ENCODE measurements at places on chromosomes 13 and 19. TPM values are rescaled to one million over a fixed set of nuclear protein-coding genes. Genes with fewer than 3 reads are reported as not detected.

GRCh38 chr13:28128926-28129325, 9.4 kb upstream of the PAN3 start:
- no peaks in the 10 kb centered on the region for H3K27me3 ChIP-seq
- H3K36me3 ChIP-seq = no peaks in the 10 kb centered on the region
- H3K27ac ChIP-seq = no peak overlapping the region
- H3K4me3 ChIP-seq = no peak overlapping the region
- DNase-seq = no peak

The S1PR5 gene
- total RNA-seq = 8.7 TPM

DNA sequence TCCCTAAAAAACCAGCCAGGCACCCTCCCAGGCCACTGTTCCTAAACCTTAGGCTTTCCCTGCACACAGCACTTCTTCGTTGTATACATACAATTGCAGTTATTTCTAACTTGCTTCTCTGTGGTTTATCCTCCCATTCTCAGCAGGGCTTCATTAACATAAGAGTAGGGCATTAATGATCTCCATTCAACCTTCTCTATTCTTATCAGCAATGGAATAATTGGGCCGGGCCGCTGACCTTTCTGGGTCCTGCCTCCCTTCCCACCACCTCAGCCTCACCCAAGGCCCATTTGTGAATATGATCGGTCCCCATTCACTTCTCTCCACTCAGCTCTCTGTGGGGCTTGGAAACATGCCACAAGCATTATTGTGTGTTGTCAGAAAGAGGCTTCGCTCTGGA, 184.2 kb downstream of the SUCLA2 start:
- H3K27me3 ChIP-seq = no peaks in the 10 kb centered on the region
- H3K4me3 ChIP-seq = no peak overlapping the region
- no peaks in the 10 kb centered on the region for H3K36me3 ChIP-seq

GRCh38 chr13:44969551-44970484, 19.5 kb downstream of the NUFIP1 start:
- peaks cover 6% of the 10 kb centered on the region for H3K36me3 ChIP-seq
- H3K4me3 ChIP-seq = no peak overlapping the region
- no peaks in the 10 kb centered on the region for H3K27me3 ChIP-seq
- peak overlapping the region; percentile 1 for H3K27ac ChIP-seq

- no peak for DNase-seq
- no peak overlapping the region for H3K27ac ChIP-seq
- H3K36me3 ChIP-seq = peaks cover 3% of the 10 kb centered on the region
- H3K4me3 ChIP-seq = no peak overlapping the region
- peaks cover 3% of the 10 kb centered on the region for H3K4me1 ChIP-seq
Measured at GRCh38 chr19:45705710-45706415, 13.4 kb downstream of the QPCTL start.

GRCh38 chr13:103272770-103273169, 206.6 kb upstream of the SLC10A2 start:
- H3K36me3 ChIP-seq = no peaks in the 10 kb centered on the region
- no peaks in the 10 kb centered on the region for H3K27me3 ChIP-seq
- H3K4me3 ChIP-seq = no peak overlapping the region

- no peaks in the 10 kb centered on the region for H3K27me3 ChIP-seq
- no peaks in the 10 kb centered on the region for H3K36me3 ChIP-seq
- no peak overlapping the region for H3K27ac ChIP-seq
- H3K4me1 ChIP-seq = no peaks in the 10 kb centered on the region
- no peak overlapping the region for H3K4me3 ChIP-seq
Measured at GRCh38 chr13:74681891-74682290, 547.7 kb upstream of the KLF12 start.

DNA sequence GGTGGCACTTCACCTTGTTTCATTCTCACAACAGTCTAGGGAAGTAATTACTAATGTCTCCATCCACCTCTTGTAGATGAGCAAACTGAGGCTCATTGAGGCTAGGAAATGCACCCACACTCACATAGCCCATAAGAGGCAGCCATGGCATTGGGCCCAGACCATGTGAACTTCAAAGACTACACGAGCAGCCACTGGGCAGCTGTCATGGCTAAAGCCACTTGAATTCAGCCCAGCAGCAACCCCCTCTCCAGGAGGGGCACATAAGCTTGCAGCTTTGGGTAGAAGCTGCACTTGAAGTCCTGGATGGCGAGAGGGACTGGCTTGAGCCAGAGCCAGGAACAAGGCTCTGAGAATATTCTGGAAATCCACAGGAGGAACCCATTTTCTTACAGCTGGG, 13.4 kb downstream of the ALOX5AP start:
- no peaks in the 10 kb centered on the region for H3K36me3 ChIP-seq
- H3K4me1 ChIP-seq = peaks cover 13% of the 10 kb centered on the region
- H3K27me3 ChIP-seq = no peaks in the 10 kb centered on the region
- H3K27ac ChIP-seq = no peak overlapping the region
- DNase-seq = no peak

GRCh38 chr13:32126278-32126677, 94.7 kb downstream of the FRY start:
- H3K36me3 ChIP-seq = no peaks in the 10 kb centered on the region
- peaks cover 13% of the 10 kb centered on the region for H3K4me1 ChIP-seq
- no peak overlapping the region for H3K4me3 ChIP-seq

The VMAC gene
- total RNA-seq = 13.3 TPM

DNA sequence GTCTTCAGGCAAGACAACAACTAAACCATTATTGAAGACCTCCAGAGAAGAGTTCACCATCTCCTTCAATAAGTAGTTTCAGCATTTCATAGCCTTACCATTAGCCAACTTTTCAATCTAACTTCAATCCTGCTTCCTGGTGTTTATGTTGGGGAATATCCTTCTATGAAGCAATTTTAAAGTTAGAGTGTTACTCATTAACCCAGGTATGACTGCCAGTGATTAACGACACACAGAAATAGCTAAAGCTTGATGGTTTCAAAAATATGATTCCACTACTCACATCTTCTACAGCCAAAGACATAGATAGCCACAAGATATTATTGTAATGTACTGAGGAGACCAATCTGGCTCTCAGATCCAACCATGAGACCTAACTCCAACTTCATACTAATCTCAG, 403.2 kb downstream of the EFNB2 start:
- no peak overlapping the region for H3K4me3 ChIP-seq
- no peak for DNase-seq
- no peak overlapping the region for H3K27ac ChIP-seq
- no peaks in the 10 kb centered on the region for H3K36me3 ChIP-seq
- peaks cover 5% of the 10 kb centered on the region for H3K4me1 ChIP-seq
- no peaks in the 10 kb centered on the region for H3K27me3 ChIP-seq

DNA sequence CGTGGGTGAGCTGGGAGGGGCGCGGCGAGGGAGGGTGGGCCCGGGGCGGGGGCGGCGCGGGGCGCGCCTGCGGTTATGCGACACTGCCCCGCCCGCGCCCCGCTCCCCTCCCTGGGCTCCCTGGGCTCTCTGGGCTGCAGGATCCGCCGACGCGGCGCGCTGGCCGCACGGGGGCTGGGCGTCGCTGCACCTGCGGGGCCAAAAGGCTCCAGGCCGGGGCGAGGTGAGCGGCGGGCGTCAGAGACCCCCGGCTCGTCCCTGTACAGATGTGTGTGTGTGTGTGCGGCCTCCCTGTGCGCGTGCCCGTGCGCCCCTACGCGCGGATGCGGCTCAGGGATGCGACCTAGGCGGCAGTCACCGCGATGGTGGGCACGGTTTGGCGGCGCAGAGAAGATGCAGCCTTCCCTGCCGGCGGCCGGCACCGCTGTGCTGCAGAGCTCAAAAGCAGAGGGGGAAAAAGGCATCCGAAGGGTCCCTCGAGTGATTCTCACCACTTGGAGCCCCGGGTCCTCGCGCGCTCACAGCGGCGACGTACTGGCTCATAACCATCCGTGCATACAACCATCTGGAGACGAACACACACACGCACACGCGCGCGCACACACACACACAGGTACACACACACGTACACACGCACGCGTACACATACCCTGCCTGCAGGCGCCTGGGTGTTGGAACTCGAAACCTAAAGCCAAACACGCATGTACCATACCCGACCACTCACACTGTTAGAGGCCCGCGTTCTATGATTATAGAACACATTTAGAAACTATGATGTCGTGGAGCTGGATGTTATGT, 709 bp downstream of the ATP8A2 start:
- peak overlapping the region; percentile 59 for H3K4me3 ChIP-seq
- H3K27me3 ChIP-seq = no peaks in the 10 kb centered on the region
- no peak for DNase-seq
- peaks cover 5% of the 10 kb centered on the region for H3K4me1 ChIP-seq

The RPS15 gene
- total RNA-seq = 2,119 TPM

The SIGLEC10 gene
- 20.3 TPM for total RNA-seq

DNA sequence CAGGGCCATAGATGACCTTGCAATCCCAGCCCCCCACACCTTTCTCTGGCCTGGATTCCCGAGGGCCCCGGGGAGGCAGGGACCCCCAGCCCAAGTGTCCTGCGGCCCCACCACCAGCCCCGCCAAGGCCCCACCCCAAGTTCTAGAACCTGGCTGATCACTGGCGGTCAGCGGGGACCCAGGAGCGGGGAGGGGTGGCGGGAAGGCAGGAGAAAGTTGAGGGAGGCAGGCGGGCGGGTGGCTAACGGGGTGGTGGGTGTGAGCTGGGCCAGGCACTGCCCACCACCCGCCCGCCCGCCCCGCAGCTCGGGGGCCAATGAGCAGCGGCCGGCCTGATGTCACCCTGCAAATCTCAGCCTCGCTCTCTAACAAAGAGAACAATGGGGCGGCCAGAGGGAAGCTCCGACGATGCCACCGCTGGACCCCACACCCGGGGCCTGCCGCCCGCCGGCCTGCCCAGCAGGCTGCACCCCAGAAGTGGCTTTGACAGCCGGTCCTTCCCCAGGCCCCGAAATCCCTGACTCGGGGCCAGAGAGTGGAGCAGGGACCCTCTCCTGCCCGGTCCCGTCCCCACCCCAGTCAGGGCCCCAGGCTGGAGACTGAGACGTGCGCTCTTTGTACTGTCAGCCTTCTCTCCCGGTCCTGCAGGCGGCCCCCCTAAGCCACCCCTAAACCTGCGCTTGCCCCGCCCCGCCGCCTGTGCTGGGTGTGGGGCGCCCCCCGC, 1.6 kb downstream of the MEX3D start:
- DNase-seq = no peak
- H3K27ac ChIP-seq = peak overlapping the region; percentile 66
- H3K4me3 ChIP-seq = peak overlapping the region; percentile 86
- H3K27me3 ChIP-seq = no peaks in the 10 kb centered on the region

GRCh38 chr19:44738603-44739558, 9.6 kb upstream of the BCL3 start:
- no peaks in the 10 kb centered on the region for H3K27me3 ChIP-seq
- H3K36me3 ChIP-seq = no peaks in the 10 kb centered on the region
- H3K4me1 ChIP-seq = peaks cover 57% of the 10 kb centered on the region
- H3K27ac ChIP-seq = no peak overlapping the region
- H3K4me3 ChIP-seq = no peak overlapping the region

- H3K4me1 ChIP-seq = peaks cover 5% of the 10 kb centered on the region
- H3K4me3 ChIP-seq = no peak overlapping the region
- H3K27ac ChIP-seq = no peak overlapping the region
- H3K36me3 ChIP-seq = no peaks in the 10 kb centered on the region
- H3K27me3 ChIP-seq = no peaks in the 10 kb centered on the region
- DNase-seq = no peak
Measured at GRCh38 chr13:109384491-109385241, 401.7 kb downstream of the IRS2 start.

GRCh38 chr19:58063712-58064111, 4.6 kb downstream of the ZNF135 start:
- peaks cover 30% of the 10 kb centered on the region for H3K36me3 ChIP-seq
- no peaks in the 10 kb centered on the region for H3K4me1 ChIP-seq
- no peak overlapping the region for H3K27ac ChIP-seq
- no peak overlapping the region for H3K4me3 ChIP-seq
- no peaks in the 10 kb centered on the region for H3K27me3 ChIP-seq
- no peak for DNase-seq

The CCDC70 gene
- not detected for total RNA-seq

GRCh38 chr19:50516456-50516855, 2.7 kb upstream of the ASPDH start:
- no peaks in the 10 kb centered on the region for H3K36me3 ChIP-seq
- H3K4me3 ChIP-seq = no peak overlapping the region
- no peak for DNase-seq
- no peaks in the 10 kb centered on the region for H3K4me1 ChIP-seq
- H3K27ac ChIP-seq = no peak overlapping the region

DNA sequence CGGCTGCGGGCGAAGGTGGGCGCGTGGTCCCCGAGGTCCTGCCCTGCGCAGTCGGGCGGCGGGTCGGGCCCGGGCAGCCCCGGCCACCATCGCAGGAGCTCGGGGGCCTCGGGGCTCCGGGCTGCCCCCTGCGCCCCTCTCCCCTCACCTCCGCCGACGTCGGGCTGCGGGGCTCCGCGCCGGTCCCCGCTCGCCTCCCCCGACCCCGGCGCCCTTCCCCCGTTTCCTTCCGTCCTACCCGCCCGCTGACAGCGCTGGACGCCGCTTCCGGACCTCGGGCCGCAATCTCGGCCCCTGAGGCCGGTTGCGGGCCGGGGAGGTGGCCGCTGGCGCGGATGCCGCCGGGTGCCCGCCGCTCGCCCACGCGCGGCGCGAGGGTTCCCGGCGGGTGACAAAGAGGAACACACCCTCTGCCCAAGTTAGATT, 720 bp downstream of the FARP1 start:
- no peaks in the 10 kb centered on the region for H3K27me3 ChIP-seq
- H3K4me1 ChIP-seq = peaks cover 9% of the 10 kb centered on the region
- no peak for DNase-seq

DNA sequence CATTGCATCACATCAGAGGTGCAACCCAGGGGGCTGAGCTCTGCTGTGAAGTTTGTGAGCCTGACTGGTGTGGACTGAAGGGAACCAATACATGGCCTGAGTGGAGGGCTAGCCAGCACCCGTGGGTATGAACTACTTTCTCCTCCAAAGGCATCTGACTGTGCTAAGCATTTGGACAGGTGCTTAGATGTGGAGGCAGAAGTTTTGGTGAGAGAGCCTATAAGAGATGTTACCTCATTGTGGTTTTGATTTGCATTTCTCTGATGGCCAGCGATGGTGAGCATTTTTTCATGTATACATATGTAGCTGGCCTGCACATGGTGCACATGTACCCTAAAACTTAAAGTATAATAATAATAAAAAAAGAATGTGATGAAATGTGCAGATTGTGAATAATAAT, 46.9 kb downstream of the TEX29 start:
- DNase-seq = no peak
- H3K27ac ChIP-seq = no peak overlapping the region
- H3K4me1 ChIP-seq = no peaks in the 10 kb centered on the region
- H3K36me3 ChIP-seq = no peaks in the 10 kb centered on the region
- no peaks in the 10 kb centered on the region for H3K27me3 ChIP-seq

DNA sequence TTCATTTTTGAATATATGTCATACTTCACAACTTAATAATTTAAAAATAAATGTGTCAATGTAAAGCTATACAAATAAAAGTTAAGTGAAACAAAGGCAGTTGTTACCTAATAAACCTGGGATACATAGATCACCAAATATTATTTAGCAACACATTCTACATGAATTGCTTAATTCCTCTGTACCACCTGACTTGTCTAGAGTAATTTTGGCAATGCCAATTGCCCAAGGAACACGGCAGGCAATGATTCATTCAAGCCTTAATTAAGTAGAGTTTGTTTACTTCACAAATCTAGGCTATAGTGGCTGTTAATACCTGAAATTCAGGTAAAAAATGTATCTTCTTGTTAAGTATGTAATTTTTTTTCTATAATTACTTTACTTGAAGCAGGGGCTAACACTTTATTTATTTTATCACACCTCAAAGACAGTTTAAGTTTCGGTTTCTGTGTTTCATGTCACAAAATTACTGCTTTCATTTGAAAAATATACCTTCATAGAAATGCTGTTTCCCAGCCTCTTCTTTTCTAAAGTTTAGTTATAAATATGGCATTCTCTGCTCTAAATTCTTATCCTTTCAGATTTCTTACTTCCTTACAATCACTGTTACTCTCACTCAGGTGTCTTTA, 705.7 kb downstream of the SLITRK5 start:
- H3K27ac ChIP-seq = no peak overlapping the region
- no peaks in the 10 kb centered on the region for H3K36me3 ChIP-seq
- no peaks in the 10 kb centered on the region for H3K27me3 ChIP-seq
- no peaks in the 10 kb centered on the region for H3K4me1 ChIP-seq
- DNase-seq = no peak

All from thoracic aorta (tissue), 2 donors.